ENCODE measurements at places on chromosomes 1 and 21. TPM values are rescaled to one million over a fixed set of nuclear protein-coding genes. Genes with fewer than 3 reads are reported as not detected.

GRCh38 chr1:172398193-172398592, 22.3 kb upstream of the C1orf105 start:
- no peak for DNase-seq

- DNase-seq = no peak
These were observed 137.6 kb downstream of the RGS7 start for GRCh38 chr1:241219449-241219848.

DNA sequence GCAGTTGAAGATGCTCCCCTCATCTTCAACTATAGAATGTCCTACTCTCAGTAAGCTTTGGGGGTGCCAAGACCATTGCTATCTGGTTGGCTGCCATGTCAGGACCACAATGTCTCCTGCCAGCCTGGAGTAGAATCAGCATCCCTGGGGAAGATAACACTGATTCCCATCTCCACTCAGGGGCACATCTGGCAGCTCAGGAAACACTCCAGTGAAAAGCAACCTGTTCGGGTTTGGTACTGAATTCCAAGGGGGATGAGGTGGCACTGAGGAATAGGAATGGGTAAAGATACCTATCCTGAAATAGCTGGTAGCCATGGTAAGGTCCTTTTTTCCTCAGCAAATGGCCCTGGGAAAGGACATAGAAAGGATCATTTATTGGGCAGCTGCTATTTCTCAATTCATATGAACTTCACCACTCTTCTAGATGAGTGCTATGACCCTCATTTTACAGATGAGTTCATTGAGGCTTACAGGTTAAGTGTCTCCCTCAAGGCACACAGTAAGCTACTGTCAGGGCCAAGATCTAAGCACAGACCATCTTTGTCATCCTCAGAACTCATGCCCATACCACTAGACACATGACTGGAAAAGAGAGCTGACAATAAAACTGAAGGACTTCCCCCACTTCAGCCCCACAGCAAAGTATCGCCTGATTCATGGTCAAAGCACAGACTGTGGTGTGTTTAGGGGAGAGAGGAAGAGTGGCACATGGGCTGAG, 31.4 kb downstream of the AK2 start:
- DNase-seq = no peak

DNA sequence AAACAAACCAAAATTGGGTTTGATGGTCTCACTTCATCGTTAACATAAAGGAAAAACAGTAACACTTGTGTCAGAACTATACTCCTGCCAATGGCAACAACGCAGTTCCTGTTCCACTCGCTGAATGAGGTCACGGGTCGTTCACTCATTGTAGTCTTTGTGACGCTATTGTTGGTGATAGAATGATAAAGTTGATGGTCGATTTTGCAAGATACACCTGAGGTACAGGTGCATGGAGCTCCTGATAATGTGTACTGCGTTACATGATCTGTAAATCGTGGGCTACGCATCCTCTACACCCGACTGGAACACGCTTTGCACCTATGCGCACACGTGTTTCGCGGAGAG, 391 bp upstream of the CENPS start:
- DNase-seq = no peak

GRCh38 chr1:179807691-179808485, 64.8 kb downstream of the FAM163A start:
- no peak for DNase-seq

GRCh38 chr1:218164111-218164929, 120.8 kb upstream of the RRP15 start:
- DNase-seq = no peak

The RSPO1 gene
- total RNA-seq = not detected

The ZNF648 gene
- total RNA-seq = 0.51 TPM

The TSPAN2 gene
- not detected for total RNA-seq

All from right lobe of liver (tissue), 6 donors.